Spinal cord (tissue), 10 donors: ENCODE measurements at places on chromosomes 2 and 18.

DNA sequence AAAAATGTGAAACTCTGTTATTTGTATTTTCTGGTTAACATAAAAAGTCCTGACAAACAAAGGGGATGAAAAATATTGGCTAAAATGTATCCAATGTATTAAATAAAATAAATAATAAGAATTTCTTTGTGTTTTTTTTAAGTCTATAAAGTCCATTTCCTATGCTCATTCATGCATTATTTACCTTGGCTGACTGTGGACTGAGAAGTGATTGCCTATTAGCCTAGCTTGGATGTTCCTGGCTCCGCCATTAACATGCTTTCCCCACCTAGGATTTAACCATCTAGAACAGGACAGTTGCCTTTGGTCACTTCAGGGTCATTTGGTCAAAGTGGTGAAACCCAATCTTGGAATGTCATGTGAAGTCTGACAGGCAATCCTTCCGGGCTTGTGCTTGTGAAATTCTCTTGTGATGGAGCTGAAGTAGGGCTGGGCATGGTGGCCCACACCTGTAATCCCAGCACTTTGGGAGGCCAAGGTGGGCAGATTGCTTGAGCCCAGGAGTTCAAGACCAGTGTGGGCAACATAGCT, 60.4 kb upstream of the TANC1 start:
- no peak for DNase-seq

- no peak for DNase-seq
These were observed 535.5 kb upstream of the ID2 start for GRCh38 chr2:8146132-8147005.

DNA sequence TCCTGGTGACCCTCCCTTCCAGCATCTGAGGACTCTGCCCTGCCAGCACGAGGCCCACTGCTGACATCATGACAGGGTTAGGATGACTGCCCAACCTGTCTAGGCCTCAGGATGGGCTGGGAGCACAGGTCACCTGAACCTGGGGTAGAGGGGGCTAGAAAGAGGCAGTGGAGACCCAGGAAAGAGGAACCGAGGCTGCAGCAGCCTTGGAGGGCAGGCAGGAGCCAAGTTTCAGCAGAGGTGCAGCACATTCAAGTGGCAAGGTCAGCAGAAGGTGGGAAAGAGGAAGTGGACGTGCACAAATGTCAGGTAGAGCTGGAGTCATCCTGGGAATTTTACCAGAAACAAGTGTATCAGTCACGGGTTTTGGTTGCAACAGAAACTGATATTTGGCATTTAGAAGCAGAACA, 13.6 kb upstream of the RAB10 start:
- no peak for DNase-seq

- no peak for DNase-seq
These were observed 601.7 kb upstream of the VRK2 start for GRCh38 chr2:57444752-57445430.

- DNase-seq, result no peak
These were observed 197.3 kb downstream of the DCC start for GRCh38 chr18:52537261-52537660.

DNA sequence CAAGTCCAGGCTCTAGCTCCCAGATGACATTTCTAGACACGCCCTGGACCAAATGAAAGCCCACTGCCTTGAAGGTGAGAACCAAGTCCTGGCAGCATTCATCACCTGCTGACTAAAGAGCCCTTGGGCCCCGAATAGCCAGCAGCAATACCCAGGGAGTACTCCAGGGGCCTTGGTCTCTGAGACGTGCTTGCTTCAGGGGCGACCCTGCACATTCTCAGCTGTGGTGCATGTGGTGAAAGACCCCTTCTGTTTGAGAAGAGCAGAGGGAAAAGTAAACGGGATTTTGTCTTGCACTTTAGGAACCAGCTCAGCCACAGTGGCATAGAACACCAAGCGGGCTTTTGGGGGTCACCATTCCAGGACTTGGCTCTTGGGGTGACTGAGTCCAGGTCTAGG, 260.5 kb upstream of the MYT1L start:
- no peak for DNase-seq

GRCh38 chr18:13070460-13070859, 79.3 kb downstream of the CEP192 start:
- DNase-seq, result no peak

DNA sequence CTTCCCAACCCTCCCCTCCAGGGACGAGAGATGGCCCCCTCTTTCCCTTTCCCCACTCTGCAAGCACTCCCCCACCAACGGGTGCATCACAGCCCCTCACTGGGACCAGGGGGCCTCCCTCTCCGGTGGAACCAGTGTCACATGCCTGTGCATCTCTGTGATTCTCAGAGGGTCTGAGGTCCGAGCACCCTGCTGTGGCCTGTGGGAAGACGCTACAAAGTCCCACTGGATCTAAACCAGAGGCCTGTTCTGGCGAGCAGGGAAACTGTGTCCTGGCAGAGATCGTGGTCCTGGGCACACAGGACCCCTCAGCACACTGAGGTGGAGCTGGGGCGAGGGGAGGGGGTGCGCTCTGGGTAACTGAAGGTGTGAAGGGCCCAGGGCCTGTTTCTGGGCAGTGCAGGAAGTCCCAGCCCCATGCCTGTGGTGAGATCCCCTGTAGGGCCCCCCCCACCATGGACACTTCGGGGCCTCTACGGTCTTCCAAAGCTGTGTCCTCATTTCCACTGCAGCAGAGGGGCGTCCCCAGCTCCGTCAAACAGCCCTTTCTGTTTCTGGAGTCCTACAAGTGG, 8.0 kb downstream of the SNORC start:
- DNase-seq, result no peak

DNA sequence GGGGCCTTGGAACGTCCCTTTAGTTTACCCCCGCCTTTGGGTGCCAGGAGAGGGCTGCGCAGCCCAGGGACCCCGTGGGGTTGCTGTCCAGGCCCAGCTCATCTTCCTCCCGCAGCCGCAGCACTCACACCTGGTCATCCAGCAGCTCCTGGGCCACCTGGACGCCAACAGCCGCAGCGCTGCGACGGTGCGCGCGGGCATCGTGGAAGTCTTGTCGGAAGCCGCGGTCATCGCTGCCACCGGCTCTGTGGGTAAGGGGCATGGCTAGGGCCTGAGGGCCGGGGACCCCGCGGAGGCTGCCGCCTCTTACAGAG, 37.2 kb downstream of the POMC start:
- DNase-seq, result no peak

DNA sequence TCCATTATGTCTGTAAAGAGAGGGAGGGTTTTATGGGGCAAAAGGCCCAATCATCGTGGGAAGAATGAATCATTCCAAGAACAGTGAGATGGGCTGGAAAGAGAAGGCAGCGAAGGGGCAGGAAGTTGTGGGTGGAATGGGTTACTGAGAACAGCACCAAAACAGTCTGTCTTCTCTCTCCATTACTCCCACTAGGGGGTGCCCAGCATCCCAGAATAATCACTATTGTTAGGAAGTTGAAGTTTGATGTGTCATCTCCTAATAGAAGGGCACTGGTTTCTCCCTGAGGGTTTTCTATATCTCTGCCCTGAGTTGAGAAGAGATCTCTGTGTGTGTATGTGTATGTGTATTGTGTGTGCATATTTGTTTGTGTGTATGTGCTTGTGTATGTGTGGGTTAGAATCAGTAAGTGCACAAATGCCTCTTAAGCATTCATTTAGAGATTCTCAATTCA, 76.6 kb upstream of the MAP4K3 start:
- no peak for DNase-seq

DNA sequence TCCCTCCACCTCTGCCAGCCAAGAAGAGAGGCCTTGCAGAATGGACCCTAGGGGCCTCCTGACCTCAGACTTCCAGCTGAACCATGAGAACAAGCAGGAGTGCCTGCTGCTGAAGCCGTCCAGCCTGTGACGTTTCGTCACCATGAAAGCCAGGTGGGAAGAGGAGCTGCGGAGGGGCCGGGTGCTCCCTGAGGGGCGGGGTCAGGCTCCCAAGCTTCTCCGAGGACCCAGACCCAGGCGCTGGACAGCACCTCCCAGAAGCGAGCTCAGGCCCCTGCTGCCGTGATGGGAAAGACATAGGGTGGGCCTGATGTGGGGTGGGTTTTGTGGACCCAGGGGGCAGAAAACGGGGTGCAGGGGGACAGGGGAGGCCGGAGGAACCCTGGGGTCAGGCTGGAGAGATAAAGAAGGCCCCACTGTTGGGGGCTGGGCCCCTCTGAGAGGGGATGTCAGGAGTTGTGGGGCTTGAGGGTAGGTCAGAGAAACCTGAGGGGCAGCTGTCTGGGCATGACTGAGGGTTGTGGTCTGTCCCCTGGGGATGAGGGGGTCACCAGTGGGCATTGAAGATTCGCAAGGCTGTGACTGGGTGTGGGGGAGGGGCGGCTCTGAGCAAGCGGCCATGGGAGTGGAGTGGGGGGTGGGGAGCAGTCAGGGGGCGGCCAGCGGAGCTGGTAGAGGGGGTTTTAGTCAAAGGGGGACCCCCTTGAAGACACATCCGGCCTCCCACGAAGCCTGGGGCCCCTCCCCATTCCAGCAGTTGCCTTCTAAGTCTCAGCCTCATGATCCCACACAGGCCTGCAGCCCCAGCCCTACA, 73.4 kb upstream of the ODC1 start:
- no peak for DNase-seq

GRCh38 chr18:49988101-49988500, 174.8 kb upstream of the ACAA2 start:
- no peak for DNase-seq

DNA sequence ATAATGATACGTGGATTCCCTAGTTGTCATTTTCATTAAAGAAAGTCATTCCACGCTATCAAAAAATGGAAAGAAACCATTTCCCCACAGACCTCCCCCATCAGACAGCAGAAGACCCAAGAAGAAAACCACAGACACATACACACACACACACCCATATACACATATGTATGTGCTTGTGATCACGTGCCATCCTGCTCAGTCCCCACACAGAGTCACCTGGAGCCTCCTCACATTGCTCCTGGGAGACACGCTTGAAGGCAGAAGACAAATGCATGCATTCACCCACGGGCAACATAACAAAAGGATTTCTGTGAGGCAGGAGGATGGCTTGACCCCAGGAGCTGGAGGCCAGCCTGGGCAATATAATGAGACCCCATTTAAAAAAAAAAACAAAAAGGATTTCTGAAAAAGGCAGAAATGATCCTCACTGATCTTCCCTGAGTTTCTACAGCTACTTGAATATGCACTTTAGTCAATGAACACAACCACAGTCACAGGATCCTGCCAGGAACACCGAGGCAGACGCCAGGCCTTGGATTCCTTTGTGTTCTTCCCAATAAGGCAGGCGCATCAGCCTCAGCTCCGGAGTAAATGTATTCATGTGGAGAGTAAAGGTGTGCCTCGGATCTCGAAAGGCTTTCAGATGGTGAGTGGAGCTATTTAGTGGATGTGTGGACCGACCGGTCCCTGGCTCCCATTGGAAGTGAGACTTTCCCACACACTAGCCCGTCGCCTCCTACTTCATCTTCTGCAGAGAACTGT, 21.0 kb downstream of the TGFBRAP1 start:
- no peak for DNase-seq

DNA sequence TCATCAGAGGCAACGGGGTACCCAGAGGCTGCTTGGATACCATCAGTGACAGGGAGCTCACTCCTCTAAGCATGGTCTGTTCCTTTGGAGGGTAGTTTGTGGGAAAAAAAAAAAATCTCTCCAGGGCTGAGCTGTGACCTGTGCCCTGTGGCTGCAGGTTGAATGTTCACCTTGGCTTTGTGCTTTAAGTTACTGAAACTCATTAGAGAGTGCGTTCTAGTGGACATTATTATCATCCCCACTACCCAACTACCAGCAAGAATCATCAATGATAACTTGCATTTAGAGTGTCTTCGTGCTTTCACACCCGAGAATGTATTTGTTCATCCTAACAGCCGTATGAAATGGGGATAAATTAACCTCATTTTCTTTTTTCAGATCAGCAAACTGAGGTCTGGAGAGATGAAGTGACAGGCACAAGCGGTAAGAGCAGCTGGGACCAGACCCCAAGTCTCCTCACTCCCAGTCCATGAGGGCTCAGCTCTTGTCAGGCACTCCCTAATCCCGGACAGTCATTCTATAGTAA, 157.5 kb upstream of the MYCN start:
- DNase-seq, result no peak

DNA sequence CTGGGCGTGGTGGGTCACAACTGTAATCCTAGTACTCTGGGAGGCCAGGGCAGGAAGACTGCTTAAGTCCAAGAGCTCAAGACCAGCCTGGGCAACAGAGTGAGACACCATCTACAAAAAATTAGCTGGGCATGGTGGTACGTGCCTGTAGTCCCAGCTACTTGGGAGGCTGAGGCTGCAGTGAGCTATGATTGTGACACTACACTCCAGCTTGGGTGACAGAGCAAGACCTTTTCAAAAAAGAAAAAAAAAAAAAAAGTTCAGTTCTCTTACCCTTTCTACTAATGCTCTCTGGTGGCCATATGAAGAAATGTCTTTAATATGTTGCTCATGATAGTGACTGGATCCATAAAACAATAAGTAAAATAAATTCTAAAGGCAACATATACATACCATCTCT, 14.9 kb downstream of the TYW5 start:
- DNase-seq, result no peak

DNA sequence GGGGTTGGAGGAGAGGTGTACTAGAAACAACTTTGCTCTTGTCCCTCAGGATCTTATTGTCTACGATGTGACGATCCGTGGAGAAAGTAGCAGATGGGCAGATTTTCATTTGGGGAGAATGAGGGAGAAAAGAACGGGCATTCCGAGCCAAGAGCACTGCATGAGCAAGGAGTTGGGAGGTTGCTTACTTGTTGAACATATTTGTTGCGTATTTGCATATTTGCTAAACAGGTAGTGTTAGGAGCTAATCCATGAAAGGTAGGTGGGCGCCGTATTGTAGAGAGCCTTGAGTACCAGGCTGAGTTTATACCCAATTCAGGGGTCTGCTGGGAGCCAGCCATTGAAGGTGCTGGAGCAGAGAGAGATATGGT, 490 bp downstream of the BCS1L start:
- DNase-seq, result no peak

GRCh38 chr2:237927135-237927534, 39.7 kb upstream of the UBE2F start:
- DNase-seq, result no peak

DNA sequence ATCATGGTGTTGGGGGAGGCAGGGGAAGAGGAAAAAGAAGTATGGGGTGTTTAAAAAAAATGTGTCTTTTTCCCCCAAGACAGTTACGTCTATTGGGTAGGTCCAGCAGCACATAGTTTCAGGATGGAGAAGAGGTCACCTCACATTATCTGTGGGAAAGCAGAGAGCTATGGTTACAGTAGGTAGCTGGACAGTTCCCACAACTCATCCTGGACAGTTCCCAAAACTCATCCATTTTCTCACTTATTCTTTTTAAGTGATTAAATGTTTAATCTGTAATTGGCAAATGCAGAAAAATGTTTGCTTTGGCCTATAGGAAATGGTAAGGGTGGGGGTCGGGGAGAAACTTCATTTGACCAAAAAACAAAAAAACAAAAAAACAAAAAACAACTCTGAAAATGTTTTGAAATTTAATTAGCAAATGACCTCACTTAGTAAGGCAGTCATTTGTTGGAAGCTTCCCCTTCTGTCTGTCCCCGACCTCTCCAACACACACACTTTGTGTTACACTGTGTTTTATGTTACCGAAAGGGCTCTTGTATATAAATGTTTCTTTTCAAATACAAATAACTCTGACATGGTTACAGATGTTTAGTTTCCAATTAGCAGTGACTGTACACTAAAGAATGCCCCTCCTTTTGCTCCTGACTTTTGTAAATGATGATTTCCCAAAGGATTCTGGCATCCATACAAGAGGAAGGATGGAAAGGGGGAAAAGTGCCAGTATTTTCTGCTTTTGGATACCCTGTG, 173.3 kb upstream of the ZFP36L2 start:
- DNase-seq, result peak; percentile 68

- DNase-seq, result no peak
These were observed 4.4 kb upstream of the ATG16L1 start for GRCh38 chr2:233247116-233247515.
